ENCODE measurements at places on chromosomes 7 and 10.

DNA sequence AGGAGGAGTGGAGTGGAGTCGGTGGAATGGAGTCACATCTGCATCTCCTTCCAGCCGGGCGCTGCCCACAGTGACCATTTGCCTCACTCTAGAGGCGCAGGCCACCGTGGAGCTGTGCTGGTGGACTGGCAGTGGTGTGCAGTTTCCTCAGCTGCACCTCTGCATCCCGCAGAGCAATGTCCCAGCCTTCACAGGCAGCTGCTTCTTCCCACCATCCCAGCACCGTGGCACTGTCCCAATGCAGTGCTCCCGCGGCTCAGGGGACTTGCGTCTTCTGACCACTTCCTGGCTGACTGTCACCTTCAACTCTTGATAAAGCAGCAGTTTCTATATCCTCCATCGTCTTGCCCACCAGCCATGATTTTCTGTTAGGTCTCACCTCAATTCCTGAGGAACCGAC lies 90.3 kb upstream of the SFMBT2 start:
- no peak for DNase-seq

GRCh38 chr7:80671744-80672143 lies 33.3 kb downstream of the CD36 start:
- DNase-seq: no peak

- DNase-seq: no peak
These were observed 3.0 kb upstream of the TECPR1 start for GRCh38 chr7:98254951-98255610.

GRCh38 chr10:95266674-95267095 lies 24.1 kb downstream of the PDLIM1 start:
- no peak for DNase-seq

DNA sequence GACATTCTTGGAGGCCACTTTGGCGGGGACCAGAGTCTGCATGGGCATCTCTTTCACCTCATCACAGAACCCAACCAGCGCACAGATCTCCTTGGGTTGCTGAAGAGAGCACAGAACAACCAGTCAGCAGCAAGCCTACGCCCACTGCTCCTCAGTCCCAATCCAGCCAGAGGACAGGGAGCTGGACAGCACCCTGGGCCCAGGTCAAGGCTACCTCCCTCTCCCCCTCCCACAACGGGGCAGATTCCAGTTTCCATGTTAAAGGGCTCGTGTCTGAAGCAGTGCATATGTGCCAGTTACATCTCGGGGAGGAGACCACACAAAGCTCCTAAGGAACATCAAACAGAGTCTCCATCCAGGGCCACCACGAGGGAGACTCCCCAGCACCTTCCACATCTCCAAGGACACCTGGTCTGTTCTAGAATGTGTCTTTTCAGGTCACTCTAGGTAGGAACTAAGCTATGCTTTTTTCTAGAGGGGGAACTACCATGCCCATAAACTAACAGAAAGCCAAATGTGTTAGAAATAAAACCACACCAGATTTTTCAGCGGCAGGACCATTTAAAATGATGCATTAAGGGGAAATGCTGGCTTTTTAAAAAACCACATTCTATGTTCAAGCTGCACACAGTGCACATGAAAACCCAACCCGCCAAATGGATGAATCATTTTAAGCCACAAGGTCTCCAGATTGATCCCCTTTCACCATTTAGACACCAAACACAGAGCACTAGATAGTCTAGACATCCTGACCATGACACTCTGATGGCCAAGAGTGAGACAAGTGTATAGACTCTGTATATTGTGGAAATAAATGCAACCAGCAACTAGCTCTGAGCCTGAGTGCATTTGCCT lies 28.9 kb downstream of the PSAP start:
- DNase-seq: no peak

GRCh38 chr7:31073326-31074119 lies 21.4 kb downstream of the ADCYAP1R1 start:
- no peak for DNase-seq

- DNase-seq: no peak
These were observed 124.8 kb downstream of the ACTR3B start for GRCh38 chr7:152884321-152884720.

DNA sequence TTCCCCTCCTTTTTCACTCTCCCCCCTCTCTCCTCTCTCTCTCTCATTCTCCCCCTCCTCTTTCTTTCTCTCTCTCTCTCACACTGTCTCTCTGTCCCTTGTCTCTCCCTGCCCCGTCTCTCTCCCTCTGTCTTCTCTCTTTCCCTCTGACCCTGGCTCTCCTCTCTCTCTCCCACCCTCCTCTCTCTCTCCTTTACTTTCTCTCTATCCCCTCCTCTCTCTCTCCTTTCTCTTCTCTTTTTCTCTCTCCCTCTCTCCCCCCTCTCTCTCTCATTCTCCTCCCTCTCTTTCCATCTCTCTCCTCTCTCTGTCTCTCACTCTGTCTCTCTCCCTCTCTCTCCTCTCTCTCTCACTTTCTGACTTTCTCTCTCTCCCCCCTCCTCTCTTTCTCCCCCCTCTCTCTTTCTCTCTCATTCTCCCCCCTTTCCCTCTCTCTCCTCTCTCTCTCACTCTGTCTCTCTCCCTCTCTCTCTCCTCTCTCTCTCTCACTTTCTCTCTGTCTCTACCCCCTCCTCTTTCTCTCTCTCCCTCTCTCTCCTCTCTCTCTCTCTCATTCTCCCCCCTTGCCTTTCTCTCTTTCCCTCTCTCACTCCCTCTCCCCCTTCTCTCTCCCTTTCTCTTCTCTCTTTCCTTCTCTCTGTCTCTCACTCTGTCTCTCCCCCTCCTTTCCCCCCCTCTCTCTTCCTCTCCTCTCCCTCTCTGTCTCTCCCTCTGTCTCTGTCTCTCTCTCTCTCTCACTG lies 18.9 kb upstream of the VPS37D start:
- no peak for DNase-seq

- DNase-seq: peak; percentile 53
These were observed 175.1 kb downstream of the NEURL1 start for GRCh38 chr10:103668351-103669242.

DNA sequence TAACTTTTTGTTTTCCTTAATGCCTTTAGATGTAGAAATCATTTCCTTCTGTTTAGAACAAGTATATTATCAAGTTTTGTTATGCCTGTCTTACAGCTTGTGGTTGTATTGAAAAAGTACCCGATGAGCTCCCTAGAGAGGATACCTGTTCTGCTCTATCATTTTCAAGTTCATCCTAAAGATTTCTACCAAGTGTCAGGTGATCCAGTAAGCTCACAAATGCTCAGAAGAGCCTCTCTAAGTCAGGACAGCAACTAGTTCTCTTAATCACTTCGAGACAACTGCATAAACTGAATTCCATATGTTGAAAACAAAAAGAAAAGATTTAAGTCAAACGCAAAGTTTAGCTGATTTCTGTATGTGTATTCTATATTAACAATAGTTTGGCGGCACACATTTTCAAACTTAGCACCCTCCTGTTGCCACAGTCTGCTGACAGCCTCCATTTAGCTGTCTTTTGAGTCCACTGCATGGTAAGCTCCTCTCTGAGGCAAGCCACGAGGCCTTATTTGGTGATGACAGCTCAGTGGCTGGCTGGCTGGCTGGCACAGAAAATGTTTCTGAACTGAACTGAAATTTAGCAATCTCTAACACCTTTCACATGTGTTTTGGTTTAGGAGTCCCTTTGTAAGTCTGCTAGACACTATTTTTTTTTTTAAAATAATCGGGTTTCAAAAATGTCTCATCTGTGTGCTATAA lies 59.4 kb downstream of the SEMA3C start:
- DNase-seq: peak; percentile 10

DNA sequence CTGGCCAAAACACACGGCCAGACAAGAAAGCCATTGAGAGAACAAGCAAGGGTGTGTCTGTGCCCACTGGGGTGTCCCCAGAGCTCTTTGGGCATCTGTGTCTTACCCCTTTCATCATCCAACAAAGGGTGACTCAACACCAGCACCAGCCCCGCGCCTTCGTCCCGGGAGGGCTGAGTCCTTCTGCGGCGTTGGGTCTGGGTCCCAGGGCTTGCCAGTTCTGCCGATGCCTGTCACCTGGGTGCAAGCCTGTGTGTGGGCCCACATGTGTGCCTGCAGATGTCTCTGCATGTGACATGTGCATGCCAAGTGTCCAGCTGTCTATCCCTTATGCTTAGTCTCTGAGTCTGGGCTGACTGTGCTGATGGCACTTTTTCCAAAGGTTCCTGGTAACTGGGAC lies 24.4 kb upstream of the ELN start:
- DNase-seq: no peak

- no peak for DNase-seq
These were observed 94.4 kb downstream of the WDFY4 start for GRCh38 chr10:48779077-48779476.

DNA sequence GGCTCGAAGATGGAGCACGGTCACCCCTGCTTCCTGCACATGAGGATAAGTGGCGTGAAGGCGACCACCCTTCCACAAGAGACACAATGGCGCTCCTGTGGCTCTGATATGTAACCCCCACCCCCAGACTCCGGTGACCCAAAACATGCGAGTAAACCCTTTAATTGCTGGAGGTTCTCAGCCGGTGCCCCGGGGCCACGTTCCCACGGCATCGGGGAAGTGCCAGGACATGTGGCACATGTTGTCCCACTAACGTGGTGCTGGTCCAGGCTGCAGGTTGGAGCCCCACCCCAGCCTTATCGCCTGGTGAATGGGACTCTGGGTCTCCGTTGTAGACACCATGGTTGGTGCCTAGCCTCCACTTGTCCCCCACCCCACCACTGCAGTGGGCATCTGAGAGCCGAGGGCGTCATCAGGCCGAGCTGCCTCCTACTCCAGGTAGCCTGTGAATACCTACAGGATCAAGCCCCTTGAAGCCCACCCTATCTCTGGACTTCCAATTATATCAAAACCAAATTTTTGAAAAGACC lies 132.8 kb downstream of the PRKAG2 start:
- DNase-seq: no peak

DNA sequence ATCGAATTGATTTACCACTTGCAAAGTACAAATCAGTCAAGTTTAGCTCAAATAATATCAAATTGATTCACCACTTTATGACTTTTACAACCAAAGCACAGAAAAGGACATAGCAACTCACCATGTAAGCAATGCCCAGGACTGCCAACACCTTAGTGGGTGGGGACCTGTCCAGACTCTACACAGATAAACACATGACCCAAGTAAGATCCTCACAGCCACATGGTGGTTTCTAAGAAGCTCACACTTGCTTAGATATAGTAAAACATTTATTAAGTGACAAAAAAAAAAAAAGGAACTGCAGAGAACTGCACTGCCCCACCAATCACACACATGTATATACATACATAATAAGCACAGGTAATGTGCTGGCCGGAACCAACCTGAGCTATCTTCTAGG lies 116.2 kb downstream of the SLC25A13 start:
- DNase-seq: no peak

GRCh38 chr10:30000802-30001571 lies 58.4 kb downstream of the JCAD start:
- no peak for DNase-seq

DNA sequence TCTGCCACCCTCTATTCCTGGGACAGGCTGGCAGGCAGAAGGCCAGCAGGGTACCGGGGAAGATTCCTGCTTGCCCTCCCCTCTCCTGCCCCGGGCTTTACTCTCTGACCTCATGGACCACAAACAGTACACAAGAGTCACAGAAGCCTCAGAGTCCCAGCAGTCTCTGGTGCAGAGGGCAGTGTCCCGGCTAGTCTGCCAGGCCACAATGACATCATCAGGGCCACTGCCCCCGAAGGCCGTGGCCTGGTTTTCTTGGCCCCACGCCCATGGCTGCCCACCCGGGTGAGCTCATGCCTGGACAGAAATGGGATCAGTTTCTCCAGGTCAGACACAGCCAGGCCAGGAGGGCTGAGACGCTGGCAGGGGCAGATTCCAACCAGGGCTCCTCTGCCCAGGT lies 91.9 kb downstream of the MYL10 start:
- DNase-seq: no peak

All from posterior cingulate gyrus (tissue), 11 donors.